ENCODE measurements at places on chromosomes 3 and 15.

DNA sequence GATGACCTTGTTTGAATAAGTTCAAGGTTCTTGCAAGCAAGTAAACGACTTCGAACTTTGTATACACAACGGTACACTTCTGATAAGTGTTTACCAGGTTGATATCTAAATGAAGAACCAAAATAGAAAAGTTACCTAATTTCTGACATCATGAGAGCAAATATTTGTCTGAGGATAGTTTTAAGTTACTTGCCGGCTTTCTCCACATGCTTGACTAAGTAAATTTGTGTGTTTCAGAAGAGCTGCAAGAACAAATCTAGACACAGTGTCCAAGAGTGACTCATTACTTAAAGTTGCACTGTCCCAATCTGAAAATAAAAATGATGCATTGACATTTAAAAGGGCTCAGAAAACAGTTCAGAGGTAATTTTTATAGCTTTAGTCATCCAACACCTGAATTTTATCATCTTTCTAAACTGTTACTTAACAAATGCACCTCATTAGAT lies 115.1 kb downstream of the HERC1 start:
- DNase-seq = no peak

DNA sequence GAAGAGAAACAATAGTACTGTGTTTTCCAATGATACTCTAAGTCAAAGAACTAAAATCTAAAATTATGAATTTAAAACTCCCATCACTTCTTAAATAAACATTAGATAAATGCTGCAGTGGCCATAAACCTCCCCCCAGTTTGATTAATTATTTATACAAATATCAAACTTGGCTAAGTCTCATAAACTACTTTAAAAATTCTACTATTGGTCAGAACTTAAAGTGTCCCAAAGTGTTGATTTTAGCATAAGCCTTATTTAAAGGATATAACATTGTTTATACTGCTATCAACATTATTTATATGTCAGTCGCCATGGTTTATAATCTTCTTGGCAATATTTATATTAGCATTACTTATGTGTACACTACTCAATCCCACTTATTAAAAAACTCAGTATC lies 132.4 kb downstream of the SCAPER start:
- DNase-seq = no peak

DNA sequence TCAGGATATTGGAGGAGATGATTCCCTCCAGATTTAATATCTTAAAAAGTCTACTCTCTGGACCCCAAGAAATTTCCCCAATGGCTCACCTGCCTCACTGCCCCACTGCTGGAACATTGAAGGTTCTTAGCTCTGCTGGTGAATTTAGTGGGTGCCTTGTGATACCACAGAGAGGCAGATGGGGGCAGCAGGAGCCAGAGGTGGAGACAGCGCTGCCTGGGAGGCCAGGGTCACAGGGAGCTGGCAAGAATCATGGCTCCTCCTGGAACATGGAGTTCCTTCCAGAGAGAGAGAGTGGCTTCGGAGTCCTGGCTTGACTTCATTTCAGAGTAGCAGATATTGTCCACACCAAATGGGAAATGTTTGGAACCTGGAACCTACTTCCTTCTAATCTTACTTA lies 263.5 kb upstream of the CFAP20DC start:
- DNase-seq = peak; percentile 6

GRCh38 chr3:176359211-176359610 lies 838.1 kb downstream of the TBL1XR1 start:
- no peak for DNase-seq

DNA sequence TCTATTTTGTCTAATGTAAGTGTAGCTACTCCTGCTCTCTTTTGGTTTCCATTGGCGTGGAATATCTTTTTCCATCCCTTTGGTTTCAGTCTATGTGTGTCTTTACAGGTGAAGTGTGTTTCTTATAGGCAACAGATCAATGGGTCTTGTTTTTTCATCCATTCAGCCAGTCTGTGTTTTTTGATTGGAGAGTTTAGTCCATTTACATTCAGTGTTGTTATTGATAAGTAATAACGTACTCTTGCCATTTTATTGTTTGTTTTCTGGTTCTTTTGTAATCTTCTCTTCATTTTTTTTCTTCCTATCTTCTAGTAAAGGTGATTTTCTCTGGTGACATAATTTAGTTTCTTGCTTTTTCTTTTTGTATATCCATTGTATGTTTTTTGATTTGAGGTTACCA lies 97.1 kb downstream of the GLDN start:
- no peak for DNase-seq

DNA sequence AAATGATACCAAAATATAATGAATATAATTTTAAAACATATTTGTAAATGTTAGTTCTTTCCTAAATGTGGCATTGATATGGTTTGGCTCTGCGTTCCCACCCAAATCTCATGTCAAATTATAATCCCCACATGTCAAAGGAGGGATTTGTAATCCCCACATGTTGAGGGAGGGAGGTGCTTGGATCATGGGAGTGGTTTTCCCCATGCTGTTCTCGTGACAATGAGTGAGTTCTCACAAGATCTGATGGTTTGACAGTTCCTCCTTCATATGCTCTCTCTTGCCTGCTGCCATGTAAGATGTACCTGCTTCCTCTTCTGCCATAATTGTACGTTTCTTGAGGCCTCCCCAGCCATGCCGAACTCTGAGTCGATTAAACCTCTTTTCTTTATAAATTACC lies 12.0 kb downstream of the CGGBP1 start:
- DNase-seq = no peak

DNA sequence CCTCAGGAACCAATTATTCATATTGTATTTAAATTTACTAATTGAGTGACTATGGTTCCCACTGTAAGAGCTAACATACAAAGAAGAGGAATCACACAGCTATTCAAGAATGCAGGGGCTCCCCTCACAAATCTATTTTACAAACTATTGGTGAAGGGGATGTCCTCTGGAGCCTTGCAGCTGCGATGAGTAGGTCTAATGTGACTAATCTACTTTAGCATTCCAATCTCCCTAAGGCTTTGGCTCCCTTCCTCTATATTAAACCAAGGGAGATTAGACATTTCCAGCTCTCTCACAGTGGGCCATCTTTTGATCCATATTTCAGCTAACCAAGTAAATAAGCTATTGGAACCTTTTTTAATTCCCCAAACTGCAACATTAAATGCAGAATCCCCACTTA lies 514.2 kb upstream of the BCHE start:
- no peak for DNase-seq

DNA sequence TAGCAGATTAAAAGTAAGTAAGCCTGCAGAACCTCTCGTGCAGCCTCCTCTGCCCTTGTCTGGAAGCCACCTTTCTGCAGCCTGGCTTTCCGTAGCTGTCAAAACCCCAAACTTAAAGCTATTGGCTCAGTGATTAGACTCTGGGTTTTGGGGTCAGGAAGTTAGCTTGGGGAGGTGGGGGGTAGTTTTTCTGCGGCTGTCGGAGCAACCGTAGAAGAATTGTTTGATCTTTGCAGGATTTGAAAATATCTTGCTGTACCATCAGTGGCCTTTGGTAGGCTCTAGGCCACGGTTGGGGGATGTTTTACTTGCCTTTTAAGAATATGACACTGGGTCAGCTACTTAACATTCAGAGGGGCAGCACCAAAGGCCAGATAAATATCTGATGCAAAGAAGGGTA lies 88.4 kb upstream of the RASGRP1 start:
- DNase-seq = no peak

DNA sequence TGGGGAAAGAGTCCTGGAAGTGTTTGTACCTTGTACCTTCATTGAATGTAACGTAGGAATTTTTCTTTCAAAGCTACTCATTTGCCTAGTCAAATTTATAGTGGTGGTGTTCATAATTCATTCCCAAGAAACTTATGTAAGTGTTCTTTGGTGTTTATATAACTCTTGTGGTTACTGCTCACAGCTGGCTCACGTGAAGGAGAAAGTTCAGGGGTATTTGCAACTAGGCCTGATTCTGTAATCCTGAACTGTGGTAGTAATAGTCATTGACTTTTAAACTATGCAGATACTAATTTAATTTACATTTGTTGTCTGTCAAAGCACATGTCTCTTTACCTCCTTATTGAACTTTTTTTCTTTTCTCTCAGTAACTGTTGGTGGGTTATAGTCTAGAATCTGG lies 50.5 kb upstream of the TEX264 start:
- DNase-seq = no peak

GRCh38 chr15:50182219-50183013 lies 420 bp downstream of the SLC27A2 start:
- DNase-seq = peak; percentile 60

- DNase-seq = no peak
Observed at GRCh38 chr15:57165992-57166391, 210.3 kb upstream of the CGNL1 start.

- DNase-seq = no peak
Observed at GRCh38 chr3:21158861-21159542, 592.0 kb downstream of the ZNF385D start.

- DNase-seq = no peak
Observed at GRCh38 chr3:54628888-54629441, 298.9 kb downstream of the LRTM1 start.

GRCh38 chr3:132504375-132504933 lies 87.2 kb downstream of the DNAJC13 start:
- DNase-seq = no peak

- no peak for DNase-seq
Observed at GRCh38 chr3:116254541-116254940, 190.7 kb downstream of the LSAMP start.

- DNase-seq = no peak
Observed at GRCh38 chr3:10973046-10973595, 19.4 kb upstream of the SLC6A1 start.

- DNase-seq = no peak
Observed at GRCh38 chr15:72184165-72184811, 13.3 kb downstream of the GRAMD2A start.

Measured in NCI-H510A treated with DMSO at 0.1 percent for 48 hours (cell line).